ENCODE measurements at places on chromosomes 11 and 22. TPM values are rescaled to one million over a fixed set of nuclear protein-coding genes. Genes with fewer than 3 reads are reported as not detected.

CARD10 gene
- 58.6 TPM for total RNA-seq

TTC38 gene
- 26.0 TPM for total RNA-seq

FAM227A gene
- total RNA-seq, result 2.3 TPM

CFAP300 gene
- 5.2 TPM for total RNA-seq

NLRP14 gene
- total RNA-seq, result not detected

OR4C12 gene
- not detected for total RNA-seq

GAB4 gene
- total RNA-seq, result not detected

DLG2 gene
- 0.06 TPM for total RNA-seq

GNB1L gene
- 52.6 TPM for total RNA-seq

DDIAS gene
- total RNA-seq, result 7.2 TPM

GPR137 gene
- total RNA-seq, result 31.9 TPM

OR2D2 gene
- not detected for total RNA-seq

OTOG gene
- not detected for total RNA-seq

BTBD18 gene
- total RNA-seq, result not detected

OR51A2 gene
- total RNA-seq, result not detected

NDUFA6 gene
- 109 TPM for total RNA-seq

CTTN gene
- 116 TPM for total RNA-seq

PARVG gene
- not detected for total RNA-seq

PRODH gene
- total RNA-seq, result 7.0 TPM

TBX1 gene
- total RNA-seq, result not detected

AP1B1 gene
- 70.2 TPM for total RNA-seq

GRAMD4 gene
- total RNA-seq, result 21.5 TPM

ALG12 gene
- 45.1 TPM for total RNA-seq

KRTAP5-10 gene
- total RNA-seq, result not detected

AQP11 gene
- total RNA-seq, result 6.3 TPM

PHLDA2 gene
- 27.2 TPM for total RNA-seq

CPT1B gene
- total RNA-seq, result 0.35 TPM

CCT8L2 gene
- not detected for total RNA-seq

ACTN3 gene
- total RNA-seq, result not detected

OR5D14 gene
- total RNA-seq, result not detected

TMEM86A gene
- 1.4 TPM for total RNA-seq

TREH gene
- total RNA-seq, result not detected

PTPRCAP gene
- total RNA-seq, result not detected

FADS1 gene
- 49.8 TPM for total RNA-seq

NPAS4 gene
- total RNA-seq, result not detected

NEU3 gene
- total RNA-seq, result 2.4 TPM

SLC22A6 gene
- not detected for total RNA-seq

ZP1 gene
- total RNA-seq, result not detected

PGM2L1 gene
- total RNA-seq, result 0.17 TPM

RBFOX2 gene
- 40.4 TPM for total RNA-seq

MMP11 gene
- 36.3 TPM for total RNA-seq
